ENCODE measurements at places on chromosomes 2 and 18.

DNA sequence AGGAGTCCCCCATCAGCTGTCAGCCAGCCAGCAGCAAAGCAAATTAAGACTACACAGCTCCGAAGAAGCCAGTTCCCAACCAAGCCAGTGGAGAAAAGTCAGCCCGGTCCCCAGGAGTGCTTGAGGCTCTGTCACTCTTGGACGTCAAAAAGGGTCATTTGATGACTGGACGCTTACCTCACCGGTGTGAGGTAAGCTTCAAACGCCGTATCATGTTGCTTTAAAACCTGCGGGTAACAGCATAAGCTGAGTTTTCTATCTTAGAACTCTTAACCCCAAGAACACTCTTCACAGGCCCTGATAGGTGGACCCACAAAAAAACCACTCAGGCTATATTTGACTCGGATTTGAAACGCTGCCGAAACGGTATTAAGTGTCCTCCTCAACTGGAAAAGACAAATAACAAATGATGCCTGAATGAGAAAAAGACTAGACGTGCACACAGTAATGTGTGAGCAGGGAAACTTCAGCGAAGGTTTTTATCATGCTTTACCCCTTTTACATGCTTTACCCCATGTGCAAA, 682 bp upstream of the LNPK start:
- DNase-seq: no peak

DNA sequence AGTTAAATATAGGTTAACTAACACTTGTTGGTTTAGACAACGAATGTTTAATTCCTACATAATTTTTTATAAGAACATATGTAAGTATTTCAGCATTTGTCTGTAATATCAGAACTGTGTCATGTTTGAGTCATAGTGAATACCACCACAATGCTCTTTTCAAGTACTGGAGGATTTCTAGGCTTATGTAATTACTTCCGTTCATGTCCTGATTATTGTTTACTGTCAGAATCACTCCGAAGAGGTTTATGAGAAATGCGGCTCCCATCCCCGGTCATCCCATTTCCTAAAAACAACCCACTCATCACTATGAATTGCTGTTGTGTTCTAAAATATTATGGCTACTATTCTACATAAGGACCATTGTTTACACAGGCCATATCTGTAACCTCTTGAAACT, 45.1 kb downstream of the CDH19 start:
- no peak for DNase-seq

DNA sequence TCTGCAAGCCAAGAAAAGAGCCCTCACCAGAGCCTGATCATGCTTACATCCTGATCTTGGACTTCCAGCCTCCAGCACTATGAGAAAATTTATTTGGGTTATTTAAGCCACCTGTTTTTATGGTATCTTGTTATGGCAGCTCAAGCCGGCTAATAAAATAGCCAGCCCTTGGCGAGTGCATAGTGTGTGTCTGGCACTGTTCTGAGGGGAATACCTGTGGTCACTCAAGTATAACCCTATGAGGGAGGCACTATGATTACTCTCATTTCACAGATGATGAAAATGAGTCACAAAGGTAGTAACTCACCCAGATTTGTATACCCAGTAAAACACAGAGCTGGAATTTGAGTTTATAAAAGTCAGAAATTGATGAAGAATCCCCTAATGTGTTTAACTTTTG, 556.9 kb upstream of the SETBP1 start:
- DNase-seq: no peak

GRCh38 chr2:133054297-133054696, 384.3 kb upstream of the LYPD1 start:
- DNase-seq: no peak

DNA sequence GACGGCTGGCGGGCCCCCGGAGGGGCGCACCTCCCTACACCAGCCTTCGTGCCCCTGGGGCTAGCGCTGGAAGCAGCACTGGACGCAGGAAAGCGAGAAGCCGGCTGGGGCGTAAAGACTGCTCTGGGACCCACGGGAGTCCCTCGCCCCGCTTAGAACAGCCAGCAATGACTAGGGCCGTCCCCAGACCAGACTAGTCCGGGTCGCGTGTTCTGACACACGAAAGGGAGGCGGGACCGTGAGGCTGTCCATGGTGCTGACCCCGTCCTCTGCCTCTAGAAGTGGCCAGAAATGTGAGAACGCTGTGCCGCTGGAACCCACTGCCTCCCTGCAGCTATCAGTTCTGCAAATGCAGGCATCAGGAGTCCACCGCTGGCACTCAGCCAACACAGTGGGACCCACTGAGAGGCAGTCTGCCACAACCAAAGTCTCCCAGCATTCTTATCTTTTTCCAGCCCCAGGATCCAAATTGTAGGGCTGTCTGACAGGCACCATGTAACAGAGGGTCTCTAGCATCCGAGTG, at the start of gene UCN:
UCN (minus strand) TSS at position 87 of the 523 bp plus-strand sequence. CDS start 550 bp downstream, outside the sequence.
- DNase-seq: no peak

All from NB4 (cell line).